ENCODE measurements at places on chromosomes 2 and 18.
A peak's percentile ranks its signal among the peaks of the same experiment; 100 is the strongest.

DNA sequence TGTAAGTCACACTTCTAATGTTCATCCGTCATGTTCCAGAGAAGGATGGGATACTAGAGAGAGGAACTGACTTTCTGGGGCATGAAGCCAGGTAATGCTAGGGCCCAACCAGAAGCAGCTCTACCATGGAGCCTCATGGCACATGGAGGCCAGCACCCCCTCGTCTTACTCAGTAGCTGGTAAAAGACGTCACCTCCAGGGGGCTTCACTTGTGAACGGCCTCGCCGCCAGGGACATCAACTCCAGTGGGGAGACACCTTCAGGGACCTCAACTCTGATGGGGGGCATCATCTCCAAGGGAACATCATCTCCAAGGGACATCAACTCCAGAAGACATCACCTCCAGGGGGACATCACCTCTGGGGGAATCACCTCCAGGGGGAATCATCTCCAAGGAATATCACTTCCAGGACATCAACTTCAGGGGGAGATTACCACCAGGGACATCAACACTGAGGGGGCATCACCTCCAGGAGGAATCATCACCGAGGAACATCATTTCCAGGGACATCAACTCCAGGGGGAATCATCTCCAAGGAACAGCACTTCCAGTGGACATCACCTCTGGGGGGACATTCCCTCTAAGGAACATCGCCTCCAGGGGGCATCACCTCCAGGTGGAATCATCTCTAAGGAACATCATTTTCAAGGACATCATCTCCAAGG is 168.4 kb downstream of the NDUFA10 start:
- no peaks in the 10 kb centered on the region for H3K27me3 ChIP-seq
- DNase-seq, result no peak
- H3K36me3 ChIP-seq, result no peaks in the 10 kb centered on the region
- no peak overlapping the region for H3K27ac ChIP-seq
- no peak overlapping the region for H3K4me3 ChIP-seq

DNA sequence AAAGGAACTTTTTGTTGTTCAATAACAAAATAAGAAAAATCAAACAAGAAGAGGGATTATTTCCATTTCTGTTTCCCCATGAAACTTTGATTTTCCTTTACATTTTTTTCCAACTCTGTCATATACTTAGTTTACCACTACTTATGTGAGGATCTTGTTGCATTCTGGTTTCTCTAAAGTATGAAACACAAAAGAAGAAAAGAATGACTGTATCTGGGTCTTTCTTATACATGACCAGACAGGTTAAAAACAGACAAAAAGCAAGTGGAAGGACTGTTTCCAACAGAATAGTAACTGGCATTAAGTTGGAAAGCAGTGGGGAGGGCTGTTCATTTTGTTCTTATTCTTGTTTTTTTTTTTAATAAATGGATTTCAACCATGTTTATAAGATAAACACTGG is 1207.8 kb upstream of the FAM98A start:
- no peaks in the 10 kb centered on the region for H3K27me3 ChIP-seq
- H3K36me3 ChIP-seq, result no peaks in the 10 kb centered on the region
- no peaks in the 10 kb centered on the region for H3K4me1 ChIP-seq
- no peak for DNase-seq
- no peak overlapping the region for H3K4me3 ChIP-seq
- H3K27ac ChIP-seq, result no peak overlapping the region

- no peak overlapping the region for H3K27ac ChIP-seq
- no peaks in the 10 kb centered on the region for H3K36me3 ChIP-seq
Observed at GRCh38 chr2:34003795-34004194, 404.7 kb upstream of the FAM98A start.

DNA sequence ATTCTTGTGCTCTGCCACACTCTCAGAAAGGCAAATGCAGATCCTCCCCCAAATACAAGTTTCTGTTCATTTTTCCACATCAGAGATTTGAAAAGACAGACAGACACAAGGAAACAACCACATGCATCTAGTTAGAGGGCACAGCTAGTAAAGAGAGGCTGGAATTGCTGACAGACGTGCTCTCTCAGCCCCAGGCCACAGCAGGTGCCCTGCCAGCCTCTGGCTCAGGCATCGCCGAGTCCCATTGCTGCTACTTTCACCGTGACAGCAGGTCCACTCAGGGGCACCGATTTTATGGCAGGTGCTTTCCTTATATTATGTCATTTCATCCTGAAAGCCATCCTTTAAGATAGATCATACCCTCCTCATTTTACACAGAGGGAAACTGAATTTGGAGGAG is 507.5 kb downstream of the EIPR1 start:
- no peaks in the 10 kb centered on the region for H3K27me3 ChIP-seq
- no peaks in the 10 kb centered on the region for H3K36me3 ChIP-seq
- H3K4me3 ChIP-seq, result no peak overlapping the region

GRCh38 chr2:201228271-201228911 is 31.9 kb upstream of the CASP8 start:
- no peak overlapping the region for H3K4me3 ChIP-seq
- no peak overlapping the region for H3K27ac ChIP-seq
- H3K27me3 ChIP-seq, result no peaks in the 10 kb centered on the region
- H3K36me3 ChIP-seq, result no peaks in the 10 kb centered on the region
- no peaks in the 10 kb centered on the region for H3K4me1 ChIP-seq

- H3K27ac ChIP-seq, result no peak overlapping the region
- DNase-seq, result no peak
- no peaks in the 10 kb centered on the region for H3K27me3 ChIP-seq
- H3K4me3 ChIP-seq, result no peak overlapping the region
- peaks cover 42% of the 10 kb centered on the region for H3K36me3 ChIP-seq
- H3K4me1 ChIP-seq, result peaks cover 3% of the 10 kb centered on the region
Observed at GRCh38 chr18:13070460-13070859, 79.3 kb downstream of the CEP192 start.

GRCh38 chr2:172712251-172712650 is 23.4 kb upstream of the RAPGEF4 start:
- H3K36me3 ChIP-seq, result no peaks in the 10 kb centered on the region
- H3K27ac ChIP-seq, result no peak overlapping the region
- H3K27me3 ChIP-seq, result no peaks in the 10 kb centered on the region
- H3K4me3 ChIP-seq, result no peak overlapping the region
- no peak for DNase-seq
- no peaks in the 10 kb centered on the region for H3K4me1 ChIP-seq

GRCh38 chr2:172769879-172770278 is 34.2 kb downstream of the RAPGEF4 start:
- no peaks in the 10 kb centered on the region for H3K36me3 ChIP-seq
- H3K4me3 ChIP-seq, result no peak overlapping the region
- no peaks in the 10 kb centered on the region for H3K27me3 ChIP-seq
- no peak for DNase-seq
- no peaks in the 10 kb centered on the region for H3K4me1 ChIP-seq

DNA sequence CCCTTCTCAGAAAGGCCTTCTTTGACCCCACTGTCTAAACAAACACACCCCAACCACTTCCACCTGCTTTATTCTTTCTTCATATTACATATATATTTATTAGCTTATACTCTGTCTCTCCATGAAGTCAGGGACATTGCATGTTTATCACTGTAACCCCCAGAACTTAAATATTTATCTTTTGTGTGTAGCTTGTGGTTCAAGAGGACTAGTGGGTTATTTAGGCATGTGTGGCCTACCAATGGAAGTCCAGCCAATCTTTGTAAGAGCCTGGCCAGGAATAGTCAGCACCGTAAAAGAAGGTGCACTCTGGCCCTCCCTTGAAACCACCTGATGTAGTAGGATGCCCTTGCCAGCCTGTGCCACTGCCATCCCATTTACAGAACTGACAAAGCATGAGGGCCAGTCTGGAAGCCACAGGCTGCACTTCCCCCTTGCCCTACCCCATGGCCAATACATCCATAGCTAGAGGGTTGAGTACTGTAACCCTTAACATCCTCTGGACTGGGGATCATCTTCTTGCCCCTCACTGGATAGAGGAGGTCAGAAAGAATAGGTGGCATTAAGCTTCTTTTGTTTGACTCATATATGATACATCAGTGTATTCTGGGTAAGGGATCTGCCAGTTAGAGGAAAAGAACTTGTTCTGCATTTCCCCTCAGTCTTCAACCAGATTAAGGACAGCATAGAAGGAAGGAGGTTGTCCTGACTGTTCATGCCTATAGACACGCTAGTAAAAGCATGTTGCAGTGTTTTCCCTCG is 4.9 kb downstream of the NEMP2 start:
- H3K27me3 ChIP-seq, result no peaks in the 10 kb centered on the region
- no peaks in the 10 kb centered on the region for H3K36me3 ChIP-seq
- H3K4me3 ChIP-seq, result no peak overlapping the region

- no peaks in the 10 kb centered on the region for H3K27me3 ChIP-seq
- no peak overlapping the region for H3K4me3 ChIP-seq
- no peak overlapping the region for H3K27ac ChIP-seq
- no peak for DNase-seq
Observed at GRCh38 chr18:57834616-57835015, 31.5 kb upstream of the ATP8B1 start.

- H3K36me3 ChIP-seq, result no peaks in the 10 kb centered on the region
- DNase-seq, result peak; percentile 41
- H3K27ac ChIP-seq, result no peak overlapping the region
- H3K4me1 ChIP-seq, result no peaks in the 10 kb centered on the region
- no peak overlapping the region for H3K4me3 ChIP-seq
- H3K27me3 ChIP-seq, result no peaks in the 10 kb centered on the region
Observed at GRCh38 chr2:10709290-10709939, 12.0 kb upstream of the ATP6V1C2 start.

DNA sequence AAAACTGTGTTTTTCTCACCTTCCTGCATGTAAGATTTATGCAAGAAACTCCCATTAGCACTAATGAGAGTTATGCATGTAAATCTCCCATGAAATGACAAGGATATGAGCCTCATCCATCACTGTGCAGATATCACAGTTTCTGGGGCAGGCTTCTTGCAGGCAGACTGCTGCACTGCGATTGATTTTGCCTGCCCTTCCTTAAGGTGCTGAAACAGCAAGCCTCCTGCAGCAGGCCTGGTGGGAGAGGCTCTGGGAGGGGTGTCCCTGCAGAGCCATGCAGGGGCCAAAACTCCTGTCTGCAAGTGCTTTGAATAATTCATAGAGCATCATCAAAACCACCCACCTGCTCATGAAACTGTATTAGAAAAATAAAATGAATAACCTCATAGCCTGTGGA is 285.9 kb downstream of the MYT1L start:
- no peaks in the 10 kb centered on the region for H3K36me3 ChIP-seq
- no peak overlapping the region for H3K27ac ChIP-seq
- H3K4me3 ChIP-seq, result no peak overlapping the region
- no peak for DNase-seq

- no peaks in the 10 kb centered on the region for H3K27me3 ChIP-seq
- no peak overlapping the region for H3K27ac ChIP-seq
- peak; percentile 72 for DNase-seq
- H3K4me1 ChIP-seq, result 0 out of 2 replicates have a peak, but pooled peaks cover 6% of the 10 kb centered on the region
Observed at GRCh38 chr2:42770288-42771131, 6.6 kb upstream of the OXER1 start.

- DNase-seq, result no peak
- H3K4me3 ChIP-seq, result no peak overlapping the region
- no peaks in the 10 kb centered on the region for H3K36me3 ChIP-seq
- H3K4me1 ChIP-seq, result peaks cover 3% of the 10 kb centered on the region
Observed at GRCh38 chr2:217623281-217623912, 379.4 kb downstream of the TNS1 start.

- no peak for DNase-seq
- H3K36me3 ChIP-seq, result no peaks in the 10 kb centered on the region
- no peak overlapping the region for H3K4me3 ChIP-seq
- no peak overlapping the region for H3K27ac ChIP-seq
- no peaks in the 10 kb centered on the region for H3K4me1 ChIP-seq
Observed at GRCh38 chr2:175930504-175930903, 71.6 kb downstream of the LNPK start.

DNA sequence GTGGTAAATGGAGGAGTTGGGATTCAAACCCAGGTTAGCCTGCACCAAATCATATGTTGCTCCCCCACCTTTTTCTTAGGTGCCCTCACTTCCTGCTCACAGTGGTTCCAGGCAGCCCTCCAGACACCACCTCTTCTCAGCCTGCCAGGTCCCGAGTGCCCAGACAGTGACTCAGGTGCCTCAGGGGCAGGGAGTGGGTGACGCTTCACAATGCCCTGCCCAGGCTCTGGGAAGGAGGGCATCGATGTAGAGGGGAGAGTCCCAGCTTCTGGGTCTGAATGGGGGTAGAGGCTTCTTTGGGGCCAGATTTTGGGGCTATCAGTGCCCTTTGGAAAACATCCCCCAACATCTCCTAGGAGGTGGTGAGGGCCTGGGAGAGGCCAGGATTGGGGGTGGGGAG is 5.2 kb upstream of the DNAJB2 start:
- peaks cover 14% of the 10 kb centered on the region for H3K4me1 ChIP-seq
- no peak for DNase-seq
- no peak overlapping the region for H3K27ac ChIP-seq
- no peaks in the 10 kb centered on the region for H3K27me3 ChIP-seq

- H3K36me3 ChIP-seq, result no peaks in the 10 kb centered on the region
- peaks cover 18% of the 10 kb centered on the region for H3K4me1 ChIP-seq
- DNase-seq, result peak; percentile 58
- H3K27ac ChIP-seq, result no peak overlapping the region
Observed at GRCh38 chr2:17877811-17878280, 621 bp upstream of the KCNS3 start.

GRCh38 chr2:139064159-139064558 is 284.0 kb upstream of the NXPH2 start:
- H3K4me3 ChIP-seq, result no peak overlapping the region
- H3K27ac ChIP-seq, result no peak overlapping the region
- H3K4me1 ChIP-seq, result no peaks in the 10 kb centered on the region
- H3K36me3 ChIP-seq, result no peaks in the 10 kb centered on the region
- no peak for DNase-seq
- no peaks in the 10 kb centered on the region for H3K27me3 ChIP-seq

DNA sequence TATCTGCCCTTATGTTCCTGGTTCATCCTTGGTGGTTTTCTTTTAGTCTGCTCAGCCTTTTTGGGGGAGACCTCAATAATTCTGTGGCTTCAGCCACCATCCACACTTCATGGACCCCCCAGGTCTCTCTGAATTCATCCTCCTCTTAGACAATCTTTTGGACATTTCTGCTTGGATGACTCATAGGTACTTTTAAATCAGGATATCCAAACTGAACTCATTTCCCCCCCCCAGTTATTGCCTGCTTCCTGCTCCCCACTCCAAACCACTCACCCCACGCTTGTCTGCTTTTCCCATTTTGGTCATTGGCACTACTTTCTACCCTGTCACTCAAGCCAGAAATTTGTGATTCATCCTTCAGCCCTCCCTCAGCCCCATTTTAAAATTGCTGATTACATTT is 78.5 kb downstream of the TANC1 start:
- DNase-seq, result no peak
- H3K27ac ChIP-seq, result no peak overlapping the region
- no peaks in the 10 kb centered on the region for H3K36me3 ChIP-seq
- H3K4me1 ChIP-seq, result 0 out of 2 replicates have a peak, but pooled peaks cover 2% of the 10 kb centered on the region
- no peak overlapping the region for H3K4me3 ChIP-seq
